Mammary epithelial cell (primary cell): ENCODE measurements at places on chromosomes 1 and 21.
A peak's percentile ranks its signal among the peaks of the same experiment; 100 is the strongest.

GRCh38 chr1:52368383-52369172, 2.6 kb upstream of the CC2D1B start:
- peak; percentile 97 for DNase-seq

GRCh38 chr1:112234710-112235109, 161.3 kb upstream of the CTTNBP2NL start:
- no peak for DNase-seq

DNA sequence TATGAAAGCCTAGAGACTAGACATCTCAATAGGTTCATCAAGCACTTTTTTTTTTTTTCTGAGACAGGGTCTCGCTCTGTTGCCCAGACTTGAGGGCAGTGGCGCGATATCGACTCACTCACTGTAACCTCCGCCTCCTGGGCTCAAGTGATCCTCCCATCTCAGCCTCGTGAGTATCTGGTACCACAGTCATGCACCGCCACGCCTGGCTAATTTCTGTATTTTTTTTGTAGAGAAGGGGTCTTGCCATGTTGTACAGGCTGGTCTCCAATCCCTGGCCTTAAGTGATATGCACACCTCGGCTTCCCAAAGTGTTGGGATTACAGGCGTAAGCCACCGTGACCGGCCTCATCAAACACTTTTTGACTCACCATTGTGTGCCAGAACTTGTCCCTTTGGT, 613 bp upstream of the GPATCH4 start:
- no peak for DNase-seq

DNA sequence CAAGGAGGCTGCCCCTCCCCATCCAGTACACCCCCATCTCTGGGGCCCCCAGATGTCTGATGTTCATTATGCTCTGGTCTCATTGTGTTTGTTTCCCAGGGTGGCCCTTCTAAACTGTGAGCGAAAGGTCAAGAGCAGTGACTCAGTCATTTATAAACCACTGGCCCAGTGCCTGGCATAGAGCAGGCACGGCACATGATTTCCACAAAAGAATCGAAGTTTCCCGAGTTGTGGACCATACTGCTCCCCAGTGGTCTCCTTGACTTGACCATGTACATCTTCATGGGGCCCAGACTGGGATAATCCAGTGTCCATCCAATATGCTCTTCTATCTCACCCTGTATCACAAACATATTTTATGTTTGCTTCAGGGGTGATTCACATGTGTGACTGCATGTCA, 153.3 kb downstream of the NR5A2 start:
- DNase-seq, result peak; percentile 12

GRCh38 chr1:87150143-87150542, 178.5 kb upstream of the LMO4 start:
- no peak for DNase-seq

GRCh38 chr1:53462769-53463501, 3.7 kb downstream of the DMRTB1 start:
- DNase-seq, result no peak

DNA sequence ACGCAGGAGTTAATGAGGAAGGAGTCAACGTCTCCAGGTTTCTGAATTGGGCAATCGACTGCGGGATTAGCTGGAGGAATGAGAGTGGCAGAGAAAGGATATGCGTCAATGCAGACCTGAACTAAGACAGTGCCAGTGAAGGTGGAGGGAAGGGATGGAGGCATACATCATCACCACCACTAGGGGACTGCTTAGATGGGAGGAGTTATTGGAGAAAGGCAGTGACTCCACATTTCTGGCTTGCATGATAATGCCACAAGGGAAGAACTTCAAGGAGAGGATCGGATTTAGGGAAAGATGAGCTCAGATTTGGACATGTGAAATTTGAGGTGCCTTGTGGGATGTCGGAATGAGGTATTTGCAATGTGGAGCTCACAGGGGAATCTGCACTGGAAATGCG, 17.5 kb downstream of the VASH2 start:
- peak; percentile 10 for DNase-seq

DNA sequence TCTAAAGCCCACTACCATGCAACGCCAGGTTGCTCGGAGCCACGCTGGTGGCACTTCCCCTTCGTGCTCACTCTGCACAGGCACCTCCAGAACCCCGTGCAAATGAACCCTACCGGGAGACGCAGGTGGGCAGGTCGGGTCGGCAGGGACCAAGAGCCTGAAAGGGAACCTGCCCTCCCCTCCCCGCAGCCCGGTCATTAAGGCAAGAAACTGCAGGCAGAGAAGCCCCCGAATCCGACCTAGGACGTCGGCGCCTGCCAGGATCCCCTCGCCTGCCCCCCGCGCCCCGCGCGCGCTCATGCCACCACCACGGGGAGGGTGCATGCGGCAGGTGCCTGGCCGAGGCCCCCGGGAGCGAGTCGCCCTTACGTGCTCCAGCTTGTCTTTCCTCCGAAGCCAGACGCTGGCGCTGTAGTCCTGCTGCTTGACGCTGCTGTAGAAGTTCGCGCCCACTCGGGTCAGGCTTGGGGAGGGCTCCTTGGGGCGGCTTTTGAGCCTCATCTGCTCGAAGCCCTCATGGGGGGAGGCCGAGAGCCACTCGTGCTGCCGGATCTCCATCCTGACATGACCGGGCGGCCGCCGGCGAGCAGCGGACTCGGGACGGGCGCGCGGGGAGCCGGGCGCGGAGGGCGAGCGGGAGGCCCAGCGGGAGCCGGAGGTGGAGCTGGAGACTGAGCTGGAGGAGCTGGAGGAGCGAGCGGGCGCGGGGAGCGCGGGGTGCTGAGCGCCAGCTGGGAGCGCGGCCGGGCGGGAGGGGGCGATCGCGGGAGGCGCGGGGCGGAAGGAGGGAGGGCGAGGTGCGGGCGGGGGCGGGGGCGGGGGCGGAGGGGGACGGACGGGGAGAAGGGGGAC, 552 bp downstream of the PLD5 start:
- peak; percentile 75 for DNase-seq

DNA sequence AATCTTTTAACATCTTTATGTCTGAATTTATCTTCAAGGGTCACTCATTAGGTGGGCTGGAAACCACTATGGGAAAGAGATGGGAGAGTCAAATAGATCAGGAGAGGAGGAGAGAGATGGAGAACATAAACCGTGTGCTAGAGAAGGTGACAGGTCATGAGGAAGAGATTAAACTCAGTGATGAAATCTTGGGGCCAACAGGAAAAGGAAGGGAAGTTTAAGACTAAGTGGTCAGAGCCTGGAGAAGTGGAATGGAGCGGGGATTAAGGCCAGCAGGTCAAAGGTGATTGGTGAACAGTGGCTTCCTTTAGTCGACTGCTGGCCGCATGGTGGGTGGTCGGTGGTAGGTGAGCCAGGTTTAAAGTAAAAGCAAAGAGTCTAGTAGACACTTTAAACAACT, 169.3 kb upstream of the IVNS1ABP start:
- no peak for DNase-seq

GRCh38 chr1:175449306-175449705, 256.7 kb upstream of the KIAA0040 start:
- no peak for DNase-seq

DNA sequence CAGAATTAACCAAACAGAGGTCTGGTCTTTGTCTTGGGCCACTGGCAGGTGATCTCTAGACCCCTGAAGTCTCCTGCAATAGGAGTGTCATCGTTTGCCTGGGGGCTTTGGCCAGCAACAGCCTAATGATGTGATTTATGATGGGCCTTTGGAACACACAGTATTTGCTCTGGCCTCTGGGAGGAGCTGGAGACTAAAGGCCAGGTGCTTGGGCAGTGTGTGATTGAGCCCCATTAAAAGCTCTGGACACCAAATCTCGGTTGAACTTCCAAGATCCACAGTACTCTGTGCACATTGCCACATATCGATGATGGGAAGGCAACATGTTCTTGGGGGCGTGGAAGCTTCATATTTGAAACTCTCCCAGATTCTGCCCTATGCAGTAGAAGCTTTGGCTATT, 32.0 kb upstream of the TLR5 start:
- DNase-seq, result peak; percentile 28

GRCh38 chr1:199178646-199179045, 539.8 kb downstream of the PTPRC start:
- no peak for DNase-seq
